Heart left ventricle (tissue), 16 donors: ENCODE measurements at places on chromosomes 6 and 20. TPM values are rescaled to one million over a fixed set of nuclear protein-coding genes. Genes with fewer than 3 reads are reported as not detected.

Gene PSORS1C2
- not detected for polyA plus RNA-seq

Gene ADGRF4
- polyA plus RNA-seq = not detected

Gene SPATA25
- polyA plus RNA-seq = 0.58 TPM

Gene HLA-DPB1
- 30.1 TPM for polyA plus RNA-seq

Gene GPR6
- polyA plus RNA-seq = not detected

Gene ZNF322
- polyA plus RNA-seq = 7.8 TPM

Gene RPL10A
- 356 TPM for polyA plus RNA-seq
